Omental fat pad (tissue), 4 donors: ENCODE measurements at places on chromosomes 4 and X. TPM values are rescaled to one million over a fixed set of nuclear protein-coding genes. Genes with fewer than 3 reads are reported as not detected.

The CAPN6 gene
- total RNA-seq: 5.4 TPM

The SORCS2 gene
- total RNA-seq: 0.63 TPM

The SMIM10 gene
- total RNA-seq: 9.3 TPM

The ALAS2 gene
- total RNA-seq: 0.74 TPM

The LIAS gene
- total RNA-seq: 25.2 TPM

The STK26 gene
- 34.9 TPM for total RNA-seq

The AFP gene
- total RNA-seq: not detected

The BMPR1B gene
- 1.0 TPM for total RNA-seq

The MND1 gene
- 1.6 TPM for total RNA-seq

The SPANXN3 gene
- total RNA-seq: not detected

The SUPT20HL2 gene
- total RNA-seq: not detected

The NAA10 gene
- 92.8 TPM for total RNA-seq

The PDE6B gene
- 2.5 TPM for total RNA-seq

The RAB39B gene
- total RNA-seq: 0.24 TPM

The FGFR3 gene
- 1.3 TPM for total RNA-seq

The ZNF630 gene
- 1.3 TPM for total RNA-seq
